ENCODE measurements at places on chromosomes 3 and 15.

- no peaks in the 10 kb centered on the region for H3K36me3 ChIP-seq
- DNase-seq = no peak
- H3K4me3 ChIP-seq = no peak overlapping the region
- H3K27ac ChIP-seq = no peak overlapping the region
Observed at GRCh38 chr15:66472176-66472999, 25.2 kb downstream of the SNAPC5 start.

- no peaks in the 10 kb centered on the region for H3K27me3 ChIP-seq
- H3K27ac ChIP-seq = no peak overlapping the region
- no peak for DNase-seq
- H3K4me3 ChIP-seq = no peak overlapping the region
- H3K36me3 ChIP-seq = no peaks in the 10 kb centered on the region
Observed at GRCh38 chr15:87917480-87917879, 339.1 kb downstream of the NTRK3 start.

GRCh38 chr3:45131201-45131600, 15.0 kb downstream of the CDCP1 start:
- H3K4me1 ChIP-seq = no peaks in the 10 kb centered on the region
- DNase-seq = no peak
- no peak overlapping the region for H3K27ac ChIP-seq
- no peaks in the 10 kb centered on the region for H3K27me3 ChIP-seq
- no peak overlapping the region for H3K4me3 ChIP-seq
- no peaks in the 10 kb centered on the region for H3K36me3 ChIP-seq

GRCh38 chr3:7876741-7877297, 624.8 kb upstream of the LMCD1 start:
- no peak overlapping the region for H3K4me3 ChIP-seq
- no peaks in the 10 kb centered on the region for H3K27me3 ChIP-seq
- peaks cover 11% of the 10 kb centered on the region for H3K4me1 ChIP-seq
- no peak overlapping the region for H3K27ac ChIP-seq

All from tibial nerve (tissue), 4 donors.